ENCODE measurements at places on chromosomes 5 and 9.
A peak's percentile ranks its signal among the peaks of the same experiment; 100 is the strongest.

- ATAC-seq, result no peak
Measured at GRCh38 chr5:56339732-56340131, 106.6 kb upstream of the ANKRD55 start.

DNA sequence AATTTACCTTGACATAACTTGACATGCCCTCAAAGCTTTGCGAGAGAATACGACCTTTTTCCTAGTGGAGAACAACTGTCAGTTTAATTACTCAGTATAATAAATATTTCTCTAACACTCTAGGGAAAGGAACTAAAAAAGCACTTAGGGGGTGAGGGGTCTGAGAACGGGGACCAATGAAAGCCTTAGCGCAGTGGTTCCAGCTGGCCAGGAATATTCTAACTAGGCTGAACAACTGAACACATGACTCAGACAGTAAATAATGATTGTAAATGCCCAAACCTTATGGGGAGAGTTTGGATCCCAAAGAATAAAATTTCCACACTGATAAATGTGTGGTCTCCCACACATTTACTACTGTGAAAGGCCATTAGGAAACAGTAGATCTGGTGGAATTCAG, 14.9 kb downstream of the MYO10 start:
- ATAC-seq, result no peak

DNA sequence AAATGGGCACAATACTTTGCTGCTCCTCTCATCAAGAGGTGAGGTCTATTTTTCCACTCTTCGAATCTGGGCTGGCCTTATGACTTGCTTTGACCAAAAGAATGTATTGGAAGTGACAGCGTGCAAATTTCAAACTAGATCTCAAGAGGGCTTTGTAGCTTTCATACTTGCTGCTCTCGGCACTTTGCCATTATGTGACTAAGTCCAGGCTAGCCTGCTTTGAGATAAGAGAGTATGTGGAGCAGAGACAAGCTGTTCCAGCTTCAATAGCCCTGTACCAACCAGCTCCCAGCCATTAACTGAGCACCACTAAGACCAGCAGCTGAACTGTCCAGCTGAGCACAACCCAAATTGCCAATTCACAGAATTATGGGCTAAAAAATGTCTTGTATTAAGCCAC, 124.6 kb downstream of the ACER2 start:
- no peak for ATAC-seq

- ATAC-seq, result no peak
Measured at GRCh38 chr9:129031514-129031913, 3.4 kb upstream of the SH3GLB2 start.

GRCh38 chr5:158303275-158303674, 444.3 kb upstream of the CLINT1 start:
- ATAC-seq, result no peak

GRCh38 chr9:7368410-7369292, 430.9 kb downstream of the DMAC1 start:
- ATAC-seq, result no peak

GRCh38 chr5:32506201-32506661, 61.7 kb upstream of the ZFR start:
- ATAC-seq, result no peak

GRCh38 chr9:27377811-27378456, 81.0 kb upstream of the EQTN start:
- peak; percentile 49 for ATAC-seq

DNA sequence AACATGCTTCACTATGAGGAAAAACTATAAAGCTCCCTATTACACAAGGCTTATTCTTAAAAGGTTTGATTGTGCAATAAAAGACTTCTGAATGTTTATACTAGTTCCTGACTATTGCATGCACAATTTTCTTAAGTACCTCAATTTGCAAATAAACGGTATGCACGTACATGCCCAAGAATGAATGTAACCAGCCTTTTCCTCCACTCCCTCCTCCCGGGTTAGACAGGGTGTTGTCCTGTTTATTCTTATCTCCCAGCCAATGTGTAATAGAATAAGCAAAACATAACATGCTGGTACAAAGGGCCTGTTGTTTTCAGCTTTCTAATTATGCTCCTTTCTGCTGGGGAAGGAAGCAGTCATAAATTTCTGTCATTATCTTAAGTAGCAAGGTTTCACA, 79.1 kb downstream of the AOPEP start:
- no peak for ATAC-seq

- ATAC-seq, result no peak
Measured at GRCh38 chr5:1119312-1119831, 7.5 kb upstream of the SLC12A7 start.

- no peak for ATAC-seq
Measured at GRCh38 chr5:136209346-136209910, 16.5 kb upstream of the SMIM32 start.

DNA sequence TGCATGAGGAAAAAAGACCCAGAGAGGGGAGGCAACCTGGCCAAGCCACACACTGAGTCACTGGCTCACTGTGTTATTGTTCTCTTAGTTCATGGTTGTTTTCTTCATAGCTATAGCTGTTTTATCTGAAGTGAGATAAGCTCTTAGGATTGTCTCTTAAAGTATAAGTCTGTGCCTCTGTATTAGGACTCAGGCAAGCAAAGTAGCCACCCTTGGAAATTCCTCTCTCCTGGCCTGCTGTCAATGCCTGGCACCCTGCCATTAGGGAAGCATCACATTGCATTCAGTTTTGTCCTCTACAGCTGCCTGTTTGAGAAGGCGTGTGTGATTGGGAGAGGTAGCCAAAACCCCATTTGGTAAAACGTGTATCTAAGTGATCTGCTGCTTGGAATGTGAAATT, 147.4 kb upstream of the GLRA1 start:
- ATAC-seq, result no peak

DNA sequence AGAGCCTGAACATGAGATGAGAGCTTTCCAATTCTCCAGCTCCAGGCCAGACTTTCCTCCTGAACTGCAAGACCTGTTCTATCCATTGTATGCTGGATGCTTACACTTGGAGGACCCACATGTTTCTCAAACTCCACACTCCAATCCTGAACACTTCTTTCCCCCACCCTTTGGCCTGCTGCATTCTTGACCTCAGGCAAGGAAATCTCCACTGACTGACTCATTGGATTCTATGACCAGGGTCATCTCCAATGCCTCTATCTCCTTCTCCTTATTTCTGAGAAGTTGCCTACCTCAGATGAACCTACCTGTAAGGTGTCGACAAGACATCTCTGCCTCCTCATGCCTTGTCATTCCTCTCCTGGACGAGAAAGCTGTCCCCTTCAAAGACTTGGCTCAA, 153.6 kb downstream of the CRB2 start:
- no peak for ATAC-seq

GRCh38 chr5:9947225-9947714, 302.4 kb downstream of the ATPSCKMT start:
- ATAC-seq, result no peak

DNA sequence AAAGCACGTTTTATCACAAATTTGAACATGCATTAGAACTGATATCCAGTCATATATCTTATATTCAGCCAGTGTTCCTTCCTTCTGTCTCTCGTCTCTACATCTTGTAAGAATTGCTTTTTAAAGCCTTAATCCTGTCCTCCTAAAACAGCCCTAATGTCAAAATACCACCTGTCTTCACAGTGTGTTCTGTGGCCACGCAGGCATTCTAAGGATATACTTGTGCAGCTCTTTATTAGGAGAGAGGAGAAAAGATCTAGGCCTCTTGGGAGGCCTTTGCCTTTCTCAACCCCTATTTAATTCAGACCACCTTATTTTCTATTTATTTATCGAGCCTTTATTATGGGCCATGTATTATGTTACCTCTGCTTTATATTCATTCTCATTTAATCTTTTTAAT, 78.3 kb downstream of the MAN2A1 start:
- no peak for ATAC-seq

GRCh38 chr9:12182806-12183205, 510.4 kb upstream of the TYRP1 start:
- no peak for ATAC-seq

DNA sequence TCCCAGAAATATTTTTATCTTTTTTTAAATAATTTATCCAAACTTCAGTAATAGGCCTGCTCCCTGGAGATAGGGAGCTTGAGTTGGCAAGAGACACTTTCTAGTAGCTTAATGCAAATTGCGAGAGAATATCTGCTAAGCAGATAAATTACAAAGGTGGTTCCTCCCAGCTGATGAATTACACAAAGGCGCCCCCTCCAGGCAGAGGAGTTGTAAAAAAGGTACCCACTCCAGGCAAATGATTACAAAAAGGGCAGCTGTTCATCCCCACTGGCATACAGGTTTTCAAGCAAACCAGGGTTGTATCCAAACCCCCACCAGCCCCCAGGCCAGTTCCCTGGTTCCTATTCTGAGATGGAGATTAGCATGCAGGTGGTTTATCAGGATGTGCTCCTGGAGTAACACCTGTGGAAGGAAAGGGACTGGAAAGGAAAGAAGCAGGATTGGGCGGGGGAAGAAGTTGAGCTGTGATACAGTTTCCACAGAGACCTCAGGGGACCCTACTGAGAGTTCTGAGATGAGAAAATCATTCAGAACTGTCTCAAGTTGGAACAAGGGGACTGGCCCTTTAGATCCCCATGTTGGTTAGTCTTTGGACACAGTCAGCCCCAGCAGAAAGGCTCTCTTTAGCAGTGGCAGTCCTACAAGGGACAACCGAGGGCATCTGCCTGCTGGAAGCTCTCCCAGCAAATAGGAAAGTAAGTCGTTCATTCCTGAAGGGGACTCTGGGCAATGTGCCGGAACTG, 25.5 kb downstream of the ESM1 start:
- no peak for ATAC-seq

DNA sequence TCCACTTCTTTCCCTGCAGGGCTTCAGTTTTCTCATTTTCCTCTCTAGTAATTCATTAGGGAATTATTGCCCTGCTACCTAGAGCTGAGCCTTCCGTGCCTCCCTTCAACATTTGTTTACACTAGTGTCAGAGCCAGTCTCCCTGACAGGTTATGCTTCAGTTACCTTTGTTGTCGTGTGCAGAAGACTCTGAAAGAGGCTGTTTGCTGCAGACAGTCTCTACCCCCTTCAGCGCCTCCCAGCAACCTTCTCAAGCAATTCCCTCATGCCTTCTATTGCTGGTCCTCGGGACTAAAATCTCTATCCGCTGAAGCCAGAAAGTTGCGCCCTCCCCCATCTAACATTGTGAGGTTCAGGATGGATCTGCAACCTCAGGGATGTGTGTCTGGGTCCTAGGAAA, 12.8 kb downstream of the RALGPS1 start:
- no peak for ATAC-seq

GRCh38 chr5:77452351-77452750, 39.8 kb downstream of the WDR41 start:
- no peak for ATAC-seq

- peak; percentile 29 for ATAC-seq
Measured at GRCh38 chr5:151063142-151063989, 17.5 kb downstream of the TNIP1 start.

DNA sequence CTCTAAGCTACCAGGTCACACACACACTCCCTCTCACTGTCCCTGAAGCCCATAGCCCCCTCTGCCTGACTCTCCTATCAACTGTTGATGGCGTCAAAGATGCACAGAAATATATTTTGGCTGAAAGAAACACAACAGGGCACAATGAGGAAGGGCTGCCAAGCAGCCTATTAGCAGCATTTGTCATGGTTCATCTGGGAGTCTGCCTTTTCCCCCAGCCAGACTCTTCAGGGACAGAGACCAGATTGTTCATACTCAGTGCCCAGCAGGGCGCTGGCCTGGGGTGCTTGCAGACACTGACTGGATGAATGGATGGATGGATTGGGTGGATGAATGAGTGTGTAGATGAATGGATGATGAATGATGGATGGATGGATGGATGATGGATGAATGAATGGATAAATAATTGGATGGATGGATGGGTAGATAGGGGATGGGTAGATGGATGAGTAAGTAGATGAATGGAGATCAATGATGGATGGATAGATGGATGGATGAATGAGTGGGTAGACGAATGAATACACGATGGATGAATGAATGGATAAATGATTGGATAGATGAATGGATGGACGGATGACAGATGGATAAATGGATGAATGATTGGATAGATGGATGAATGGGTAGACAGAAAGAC, 90.5 kb downstream of the ADAMTS2 start:
- ATAC-seq, result no peak

GRCh38 chr9:130934246-130934645, 4.8 kb downstream of the FIBCD1 start:
- no peak for ATAC-seq

DNA sequence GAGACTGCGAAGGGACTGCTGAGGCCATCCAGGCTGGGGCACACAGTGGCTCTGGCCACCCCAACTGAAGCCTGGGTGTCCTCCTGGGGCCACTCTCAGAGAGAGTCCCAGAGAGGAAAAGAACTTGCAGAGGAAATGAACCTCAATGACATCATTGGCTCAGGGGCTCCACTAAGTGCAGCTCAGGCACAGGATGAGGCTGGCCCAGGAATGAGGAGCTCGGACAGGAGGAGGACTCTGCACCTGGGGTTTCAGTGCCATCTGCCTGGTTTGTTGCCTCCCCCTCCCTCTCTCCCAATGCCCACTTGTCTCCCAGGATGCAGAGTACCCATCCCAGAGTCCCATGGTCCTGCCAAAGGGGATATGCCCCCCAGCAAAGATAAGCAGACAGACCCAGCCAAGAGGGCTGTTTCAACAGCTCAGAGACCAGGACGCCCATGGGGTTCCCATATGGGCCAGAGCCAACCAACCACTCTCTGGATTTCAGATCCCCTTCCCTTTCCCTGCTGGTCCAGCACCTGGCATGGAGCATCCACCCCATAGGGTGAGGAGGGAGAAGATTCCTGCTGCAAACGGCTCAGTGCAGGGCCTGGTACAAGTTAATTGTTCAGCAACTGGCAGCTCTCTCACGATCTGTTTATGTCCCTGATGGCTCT, 26.9 kb upstream of the OLFM1 start:
- ATAC-seq, result no peak

All from activated CD4-positive, CD25-positive, alpha-beta regulatory T cell treated with anti-CD3 and anti-CD28 coated beads, Interleukin-2, amount 50 U/mL, for 24 hours (primary cell).